Suppressor macrophage (primary cell): ENCODE measurements at places on chromosomes 12 and 14.
A peak's percentile ranks its signal among the peaks of the same experiment; 100 is the strongest.

DNA sequence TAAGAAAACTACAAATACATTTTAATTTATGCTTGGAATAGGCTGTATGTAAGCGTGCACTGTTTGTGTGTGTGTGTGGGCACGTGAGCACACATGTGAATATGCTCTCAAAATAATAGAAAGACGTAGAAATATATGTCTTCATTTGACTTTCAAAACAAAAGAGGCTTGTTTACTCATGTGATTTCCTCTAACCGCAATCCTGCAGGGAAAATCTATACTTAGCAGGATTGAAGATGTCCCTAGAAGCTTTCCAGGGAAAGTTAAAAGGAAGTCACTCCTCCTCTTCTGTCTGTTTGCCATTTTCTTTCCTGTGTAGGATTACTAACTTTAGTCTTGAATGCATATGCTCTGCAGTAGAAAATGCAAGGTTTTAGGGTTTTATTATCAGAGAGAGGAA lies 404.7 kb downstream of the MDGA2 start:
- DNase-seq = no peak

DNA sequence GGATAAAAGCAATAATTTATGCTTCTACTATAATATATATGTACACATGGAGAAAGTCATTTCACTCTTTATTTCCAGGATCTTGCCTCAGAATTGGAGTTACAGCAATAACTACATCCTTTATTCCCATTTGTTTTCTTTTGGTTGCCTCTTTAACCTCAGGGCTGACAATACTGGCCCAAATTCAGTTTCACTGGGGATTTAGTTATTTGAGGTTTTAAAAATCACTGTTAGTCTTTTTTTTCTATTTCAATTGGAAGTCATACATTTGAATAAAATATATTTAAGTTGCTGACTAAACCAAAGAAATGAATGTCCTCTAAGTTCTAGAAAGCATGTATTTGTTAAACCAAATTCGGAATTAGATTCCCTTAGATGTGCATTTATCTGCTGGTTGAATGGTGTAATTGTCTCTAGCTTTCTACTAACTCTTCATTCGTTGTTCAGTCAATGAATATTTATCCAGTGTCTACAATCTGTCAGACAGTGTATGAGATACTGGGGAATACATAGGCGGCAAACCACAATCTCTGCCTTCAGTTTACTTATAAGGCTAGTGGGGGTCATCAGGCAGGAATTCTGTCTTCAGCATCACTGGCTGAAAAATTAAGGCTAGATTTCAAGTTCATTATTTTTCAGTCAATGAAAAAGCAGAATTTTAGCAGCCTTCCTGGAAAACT lies 190.8 kb upstream of the ARHGAP5 start:
- no peak for DNase-seq

- DNase-seq = peak; percentile 19
Measured at GRCh38 chr12:68483592-68484383, 126.9 kb upstream of the RAP1B start.

- DNase-seq = no peak
Measured at GRCh38 chr14:65433646-65434045, 21.1 kb downstream of the FUT8 start.

DNA sequence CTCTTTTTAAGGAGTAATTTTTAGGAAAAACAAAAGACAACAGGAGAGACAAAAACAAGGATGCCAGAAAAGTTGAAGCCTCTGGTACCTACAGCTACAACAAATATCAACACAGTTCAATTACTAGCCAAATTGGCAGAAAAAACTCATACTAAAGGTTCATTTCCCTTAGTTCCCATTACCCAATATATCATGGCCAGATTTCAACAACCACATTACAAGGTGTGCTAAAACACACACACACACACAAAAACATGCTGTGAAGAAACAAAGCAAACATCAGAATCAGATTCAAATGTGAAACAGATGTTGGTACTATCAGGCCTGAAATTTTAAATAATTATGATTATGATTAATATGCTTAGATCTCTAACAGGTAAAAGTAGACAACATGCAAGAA lies 272.7 kb upstream of the CLEC14A start:
- DNase-seq = no peak

- DNase-seq = no peak
Measured at GRCh38 chr12:101089271-101089670, 120.8 kb downstream of the SLC5A8 start.

DNA sequence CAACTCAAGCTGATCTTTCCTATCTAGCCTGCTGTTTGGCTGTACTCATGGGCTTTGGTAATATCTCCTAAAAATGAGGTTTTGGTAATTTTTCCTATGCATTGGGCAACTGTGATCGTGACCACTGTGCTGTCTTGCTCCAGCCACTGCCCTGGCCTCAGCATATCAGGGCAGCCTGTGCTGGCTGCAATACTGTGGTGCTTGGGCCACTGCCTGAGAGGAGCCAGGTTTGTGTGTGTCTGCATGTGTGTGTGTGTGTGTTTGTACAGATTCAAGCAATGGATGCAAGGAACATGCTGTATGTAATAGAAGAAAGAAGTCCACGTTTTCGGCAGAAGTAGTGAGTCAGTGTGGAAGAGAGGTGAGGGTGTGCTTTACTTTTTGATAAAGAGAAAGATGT lies 13.0 kb downstream of the ERG28 start:
- no peak for DNase-seq

DNA sequence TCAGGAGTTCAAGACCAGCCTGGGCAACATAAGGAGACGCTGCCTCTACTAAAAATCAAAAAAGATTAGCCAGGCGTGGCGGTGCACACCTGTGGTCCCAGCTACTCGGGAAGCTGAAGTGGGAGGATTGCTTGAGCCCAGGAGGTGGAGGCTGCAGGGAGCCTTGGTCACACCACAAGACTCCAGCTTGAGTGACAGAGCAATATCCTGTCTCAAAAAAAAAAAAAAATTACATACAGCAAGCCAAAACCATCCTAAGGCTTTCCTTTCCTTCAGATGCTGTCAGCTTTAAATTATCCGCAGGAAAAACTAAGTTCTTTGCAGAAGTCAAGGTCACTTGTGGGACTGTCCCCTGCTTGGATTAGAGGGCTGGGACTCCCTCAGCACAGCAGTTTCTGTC lies 1.3 kb downstream of the CS start:
- DNase-seq = no peak

- no peak for DNase-seq
Measured at GRCh38 chr14:35992816-35993683, 166.9 kb downstream of the BRMS1L start.

- DNase-seq = no peak
Measured at GRCh38 chr12:80151131-80151530, 51.8 kb downstream of the OTOGL start.
